ENCODE measurements at places on chromosomes 6 and 20. TPM values are rescaled to one million over a fixed set of nuclear protein-coding genes. Genes with fewer than 3 reads are reported as not detected.
A peak's percentile ranks its signal among the peaks of the same experiment; 100 is the strongest.

The DOK5 gene
- total RNA-seq: 10.0 TPM

DNA sequence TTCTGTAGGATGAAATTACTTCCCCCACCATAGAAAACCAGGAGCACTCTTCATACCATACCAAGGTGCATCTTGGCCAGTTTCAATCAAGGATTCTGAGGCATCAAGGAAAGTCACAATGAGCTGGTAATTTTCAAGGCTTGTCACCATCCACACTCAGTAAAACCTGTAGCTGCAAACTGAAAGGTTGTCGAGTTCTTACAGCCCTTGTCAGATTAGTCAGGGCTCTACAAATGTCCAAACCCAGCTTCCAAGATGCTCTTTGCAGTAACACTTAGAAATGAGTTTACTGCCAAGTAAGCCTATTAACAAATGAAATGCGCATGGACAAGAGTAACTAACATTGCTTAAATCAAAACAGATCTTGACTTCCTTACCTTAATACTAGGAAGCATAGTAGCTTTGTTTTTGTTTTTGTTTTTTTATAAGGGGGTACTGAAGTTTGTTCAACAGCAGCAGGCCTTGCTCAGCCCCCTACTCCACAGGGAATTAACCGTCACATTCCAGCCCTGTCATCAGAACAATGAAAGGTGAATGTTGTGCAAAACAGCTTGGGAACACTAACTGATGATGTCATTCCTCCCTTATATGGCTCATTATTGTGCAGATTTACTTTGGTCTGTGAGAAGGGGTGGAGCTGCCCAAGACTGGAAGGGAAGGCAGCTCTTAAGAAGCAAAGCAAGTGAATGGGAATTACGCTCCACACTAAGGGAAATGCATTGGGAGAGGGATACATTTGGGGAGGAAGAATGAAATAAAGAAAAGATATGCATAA is 49.9 kb upstream of the TMEM30A start:
- peak; percentile 22 for DNase-seq
- H3K4me1 ChIP-seq: no peaks in the 10 kb centered on the region
- peaks cover 24% of the 10 kb centered on the region for H3K36me3 ChIP-seq
- no peaks in the 10 kb centered on the region for H3K27me3 ChIP-seq
- no peak overlapping the region for H3K4me3 ChIP-seq

GRCh38 chr6:108947114-108947854 is 99.1 kb downstream of the ARMC2 start:
- peak; percentile 60 for DNase-seq
- peak overlapping the region; percentile 90 for H3K27ac ChIP-seq
- no peak overlapping the region for H3K4me3 ChIP-seq
- no peaks in the 10 kb centered on the region for H3K36me3 ChIP-seq
- no peaks in the 10 kb centered on the region for H3K27me3 ChIP-seq

DNA sequence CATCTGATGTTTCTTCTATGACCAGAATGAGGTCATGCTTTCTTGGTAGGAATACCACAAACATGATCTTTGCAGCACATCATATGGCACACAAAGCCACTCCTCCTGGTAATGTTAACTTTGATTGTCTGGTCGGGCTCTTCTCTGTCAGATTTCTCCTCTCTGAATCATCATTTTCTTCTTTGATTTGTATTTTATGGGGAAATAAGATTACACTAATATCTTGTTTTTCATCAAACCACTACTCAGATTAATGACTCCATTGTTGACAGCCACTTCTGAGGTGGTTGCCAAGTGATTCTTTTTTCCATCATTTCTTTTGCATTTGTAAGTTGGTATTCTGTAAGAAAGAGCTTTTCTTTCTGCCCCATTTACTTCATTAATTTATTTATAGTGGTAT is 29.5 kb downstream of the TRMT11 start:
- DNase-seq: no peak
- H3K36me3 ChIP-seq: peaks cover 88% of the 10 kb centered on the region
- H3K27me3 ChIP-seq: no peaks in the 10 kb centered on the region
- no peaks in the 10 kb centered on the region for H3K4me1 ChIP-seq
- H3K4me3 ChIP-seq: no peak overlapping the region

- H3K27ac ChIP-seq: no peak overlapping the region
- no peak overlapping the region for H3K4me3 ChIP-seq
- peaks cover 1% of the 10 kb centered on the region for H3K4me1 ChIP-seq
- no peaks in the 10 kb centered on the region for H3K27me3 ChIP-seq
Observed at GRCh38 chr6:37273690-37274089, 15.7 kb upstream of the TMEM217 start.

DNA sequence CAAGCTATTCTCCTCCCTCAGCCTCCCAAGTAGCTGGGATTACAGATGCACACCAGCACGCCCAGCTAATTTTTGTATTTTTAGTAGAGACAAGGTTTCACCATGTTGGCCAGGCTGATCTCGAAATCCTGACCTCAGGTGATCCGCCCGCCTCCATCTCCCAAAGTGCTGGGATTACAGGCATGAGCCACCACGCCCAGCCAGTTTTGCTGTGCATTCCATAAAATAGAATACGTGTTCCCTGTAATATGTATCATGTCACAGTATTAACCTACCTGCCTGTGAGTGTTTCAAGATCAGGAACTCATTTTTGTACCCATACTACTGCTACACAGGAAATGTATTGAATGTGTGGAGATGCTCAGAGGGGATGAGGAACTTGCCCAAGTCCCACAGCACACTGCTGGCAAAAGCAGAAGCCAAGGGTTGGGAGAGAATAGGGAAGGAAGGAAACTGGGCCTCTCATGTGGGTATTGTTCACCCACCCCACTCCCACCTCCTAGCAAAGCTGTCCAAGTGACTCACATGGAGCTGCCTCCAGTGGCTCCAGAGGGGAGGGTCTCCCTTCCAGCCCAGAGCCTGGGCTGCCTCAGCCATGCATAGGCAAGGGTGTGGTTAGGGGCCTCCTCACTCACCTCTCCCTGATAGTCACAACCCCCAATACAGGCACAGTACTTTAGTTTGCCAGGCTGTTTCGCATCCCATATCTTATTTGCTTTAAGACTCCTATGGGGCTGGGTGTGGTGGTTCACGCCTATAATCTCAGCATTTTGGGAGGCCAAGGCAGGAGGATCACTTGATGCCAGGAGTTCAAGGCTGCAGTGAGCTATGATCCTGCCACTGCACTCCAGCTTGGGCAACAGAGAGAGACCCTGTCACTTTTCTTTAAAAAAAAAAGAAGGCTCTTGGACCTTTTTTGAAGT is 9.4 kb downstream of the HM13 start:
- DNase-seq: no peak
- H3K4me1 ChIP-seq: peaks cover 2% of the 10 kb centered on the region
- H3K27me3 ChIP-seq: no peaks in the 10 kb centered on the region
- no peak overlapping the region for H3K27ac ChIP-seq

The SFTA2 gene
- not detected for total RNA-seq

The OPRM1 gene
- total RNA-seq: not detected

The APCDD1L gene
- total RNA-seq: 1.5 TPM

GRCh38 chr20:14820771-14821170 is 483.4 kb upstream of the FLRT3 start:
- H3K4me1 ChIP-seq: no peaks in the 10 kb centered on the region
- H3K27me3 ChIP-seq: no peaks in the 10 kb centered on the region
- H3K36me3 ChIP-seq: no peaks in the 10 kb centered on the region
- H3K27ac ChIP-seq: no peak overlapping the region
- H3K4me3 ChIP-seq: no peak overlapping the region
- no peak for DNase-seq

DNA sequence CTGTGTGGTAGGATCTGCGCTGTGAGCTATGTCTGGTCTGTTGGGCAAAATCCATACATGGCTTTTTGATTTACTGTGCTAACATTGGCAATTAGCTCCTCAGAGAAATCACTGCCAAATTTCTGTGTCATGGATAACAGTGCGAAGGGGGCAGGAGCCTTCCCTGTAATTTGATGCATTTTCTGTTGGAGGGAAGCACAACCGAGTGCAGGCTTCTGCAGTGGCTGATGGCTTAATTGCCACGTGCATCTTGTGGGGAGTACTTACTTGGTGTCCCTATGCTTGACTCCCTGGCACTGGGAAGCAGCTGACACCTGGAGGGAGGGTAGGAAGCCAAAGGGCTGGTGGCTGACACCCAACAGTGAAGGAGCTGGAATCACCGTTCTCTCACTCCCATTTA is 99.3 kb upstream of the PROKR2 start:
- no peaks in the 10 kb centered on the region for H3K27me3 ChIP-seq
- no peaks in the 10 kb centered on the region for H3K4me1 ChIP-seq
- H3K4me3 ChIP-seq: no peak overlapping the region
- no peak for DNase-seq
- H3K36me3 ChIP-seq: no peaks in the 10 kb centered on the region

The GATA5 gene
- 1.6 TPM for total RNA-seq

DNA sequence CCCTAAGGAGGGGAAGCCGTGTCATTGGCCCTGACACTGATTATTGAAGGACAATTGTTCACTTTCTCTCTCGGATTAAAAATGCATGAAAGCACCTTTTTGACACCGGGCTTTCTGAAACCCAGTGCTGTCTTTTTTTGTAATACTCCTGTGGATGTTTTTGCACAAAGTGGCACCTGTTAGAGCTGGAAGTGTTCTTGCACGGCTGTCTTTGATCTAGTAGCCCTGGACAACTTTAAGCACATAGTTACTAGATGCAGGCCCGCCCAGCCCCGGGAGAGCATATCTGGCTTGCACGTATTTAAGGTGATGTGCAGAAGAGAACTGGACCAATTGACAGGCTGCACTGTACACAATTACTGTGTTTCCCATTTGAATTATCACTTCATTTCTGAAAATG is 72.6 kb downstream of the ARID1B start:
- H3K36me3 ChIP-seq: no peaks in the 10 kb centered on the region
- peak overlapping the region; percentile 2 for H3K27ac ChIP-seq
- no peak overlapping the region for H3K4me3 ChIP-seq
- H3K27me3 ChIP-seq: no peaks in the 10 kb centered on the region
- peaks cover 98% of the 10 kb centered on the region for H3K4me1 ChIP-seq

The TRPC4AP gene
- 32.2 TPM for total RNA-seq

DNA sequence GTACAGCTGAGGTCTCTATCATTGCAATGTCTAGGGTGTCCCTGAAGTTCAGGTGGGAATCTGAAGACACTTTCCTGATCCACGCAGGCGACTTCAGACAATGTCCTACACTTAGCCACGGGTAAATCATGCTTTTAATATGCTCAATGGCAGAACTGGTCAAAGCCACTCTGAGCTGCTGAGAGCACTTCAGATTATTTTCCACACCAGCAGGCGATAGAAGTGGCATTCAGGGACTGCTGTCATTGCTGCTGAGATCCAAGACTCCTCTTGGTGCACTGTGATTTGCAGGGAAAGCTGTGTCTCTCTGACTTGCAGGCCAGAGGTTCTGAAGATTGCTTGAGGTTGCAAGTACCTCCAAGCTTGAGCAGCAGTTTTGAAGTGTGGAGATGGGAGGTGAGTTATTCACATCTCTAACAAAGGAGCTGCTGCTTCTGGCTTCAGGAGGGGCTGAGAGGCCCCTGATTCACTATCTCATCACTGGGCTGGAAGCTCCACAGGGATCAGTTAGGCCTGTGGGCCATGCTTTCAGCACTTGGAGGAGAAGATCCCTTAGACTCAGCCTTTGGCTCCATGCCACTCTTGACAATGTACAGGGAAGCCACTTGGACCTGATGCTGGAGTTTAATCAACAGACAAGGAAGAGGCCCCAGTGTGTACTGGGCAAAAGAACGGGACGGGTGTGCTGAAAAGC is 2.9 kb upstream of the SSTR4 start:
- no peak overlapping the region for H3K27ac ChIP-seq
- DNase-seq: no peak
- H3K27me3 ChIP-seq: peaks cover 38% of the 10 kb centered on the region
- peaks cover 6% of the 10 kb centered on the region for H3K4me1 ChIP-seq
- no peak overlapping the region for H3K4me3 ChIP-seq

The MYO6 gene
- total RNA-seq: 6.2 TPM

The PROKR2 gene
- total RNA-seq: not detected

GRCh38 chr20:45465491-45466266 is 3.9 kb upstream of the WFDC2 start:
- no peaks in the 10 kb centered on the region for H3K27me3 ChIP-seq
- H3K27ac ChIP-seq: no peak overlapping the region
- no peak overlapping the region for H3K4me3 ChIP-seq
- peaks cover 16% of the 10 kb centered on the region for H3K4me1 ChIP-seq

GRCh38 chr6:45800911-45801310 is 214.7 kb downstream of the CLIC5 start:
- no peak overlapping the region for H3K4me3 ChIP-seq
- no peaks in the 10 kb centered on the region for H3K4me1 ChIP-seq
- DNase-seq: no peak
- H3K27me3 ChIP-seq: no peaks in the 10 kb centered on the region

The SASH1 gene
- 24.9 TPM for total RNA-seq

DNA sequence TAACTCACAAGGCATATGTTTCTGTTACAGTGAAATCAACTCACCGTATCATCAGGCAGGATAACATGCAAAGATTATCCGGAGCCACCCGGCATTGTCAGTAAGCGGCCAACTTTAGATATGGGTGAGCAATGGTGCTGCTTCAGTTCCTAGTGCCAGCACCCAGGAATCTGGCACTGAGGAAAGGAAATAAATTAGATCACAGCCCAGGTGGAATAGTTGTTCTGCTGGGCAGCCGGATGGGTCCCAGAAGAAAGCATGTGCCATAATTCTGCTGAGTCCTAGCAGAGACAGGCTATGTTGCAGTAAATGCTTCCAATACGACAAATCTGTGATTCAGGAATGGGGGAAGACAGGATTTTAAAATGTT is 183.6 kb upstream of the SPTLC3 start:
- no peak for DNase-seq
- no peak overlapping the region for H3K4me3 ChIP-seq
- H3K27ac ChIP-seq: no peak overlapping the region
- no peaks in the 10 kb centered on the region for H3K4me1 ChIP-seq
- H3K36me3 ChIP-seq: no peaks in the 10 kb centered on the region
- no peaks in the 10 kb centered on the region for H3K27me3 ChIP-seq

The PRL gene
- total RNA-seq: not detected

- H3K36me3 ChIP-seq: no peaks in the 10 kb centered on the region
- no peak overlapping the region for H3K27ac ChIP-seq
- no peaks in the 10 kb centered on the region for H3K4me1 ChIP-seq
Observed at GRCh38 chr6:126152372-126152745, 166.0 kb downstream of the TRMT11 start.

- H3K4me1 ChIP-seq: no peaks in the 10 kb centered on the region
- no peak overlapping the region for H3K4me3 ChIP-seq
- no peak for DNase-seq
- H3K27me3 ChIP-seq: no peaks in the 10 kb centered on the region
- H3K27ac ChIP-seq: no peak overlapping the region
Observed at GRCh38 chr6:119979862-119980261, 630.3 kb upstream of the MAN1A1 start.

GRCh38 chr6:10481101-10481500 is 40.0 kb upstream of the GCNT2 start:
- no peak overlapping the region for H3K4me3 ChIP-seq
- no peak for DNase-seq
- H3K27me3 ChIP-seq: peaks cover 8% of the 10 kb centered on the region
- H3K27ac ChIP-seq: no peak overlapping the region

The TRAM2 gene
- total RNA-seq: 13.7 TPM

The ANGPT4 gene
- 0.05 TPM for total RNA-seq

- H3K27me3 ChIP-seq: no peaks in the 10 kb centered on the region
- H3K36me3 ChIP-seq: no peaks in the 10 kb centered on the region
- peaks cover 55% of the 10 kb centered on the region for H3K4me1 ChIP-seq
- DNase-seq: no peak
Observed at GRCh38 chr6:166338854-166339253, 3.5 kb downstream of the SFT2D1 start.

GRCh38 chr6:152454003-152454402 is 183.2 kb downstream of the SYNE1 start:
- H3K27ac ChIP-seq: no peak overlapping the region
- no peaks in the 10 kb centered on the region for H3K4me1 ChIP-seq
- no peak for DNase-seq
- H3K4me3 ChIP-seq: no peak overlapping the region
- no peaks in the 10 kb centered on the region for H3K36me3 ChIP-seq
- no peaks in the 10 kb centered on the region for H3K27me3 ChIP-seq
